ENCODE measurements at places on chromosomes 6 and 20. TPM values are rescaled to one million over a fixed set of nuclear protein-coding genes. Genes with fewer than 3 reads are reported as not detected.
A peak's percentile ranks its signal among the peaks of the same experiment; 100 is the strongest.

Gene PARD6B
- total RNA-seq, result 35.1 TPM

DNA sequence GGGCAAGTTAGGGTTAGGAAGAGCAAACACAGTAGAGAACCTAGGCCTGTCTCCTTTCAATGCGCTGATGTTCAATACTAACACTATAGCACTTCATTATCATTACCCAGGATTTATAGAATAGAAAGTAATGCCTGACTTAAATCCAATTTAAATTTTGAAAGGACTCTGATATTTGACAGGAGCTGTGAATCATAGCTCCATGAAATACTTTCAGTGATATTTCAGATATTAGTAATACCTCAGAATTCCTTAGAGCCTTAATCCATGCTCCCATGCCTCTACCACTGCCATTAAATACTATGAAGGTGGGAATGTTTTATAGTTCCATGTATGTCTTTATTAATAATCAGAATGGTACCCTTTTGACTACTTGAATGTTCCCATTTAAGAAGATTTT, 530.2 kb downstream of the BCKDHB start:
- no peak for DNase-seq

GRCh38 chr20:57372157-57372556, 19.0 kb upstream of the RBM38 start:
- DNase-seq, result no peak

- no peak for DNase-seq
Observed at GRCh38 chr6:113653275-113653674, 203.9 kb upstream of the MARCKS start.

DNA sequence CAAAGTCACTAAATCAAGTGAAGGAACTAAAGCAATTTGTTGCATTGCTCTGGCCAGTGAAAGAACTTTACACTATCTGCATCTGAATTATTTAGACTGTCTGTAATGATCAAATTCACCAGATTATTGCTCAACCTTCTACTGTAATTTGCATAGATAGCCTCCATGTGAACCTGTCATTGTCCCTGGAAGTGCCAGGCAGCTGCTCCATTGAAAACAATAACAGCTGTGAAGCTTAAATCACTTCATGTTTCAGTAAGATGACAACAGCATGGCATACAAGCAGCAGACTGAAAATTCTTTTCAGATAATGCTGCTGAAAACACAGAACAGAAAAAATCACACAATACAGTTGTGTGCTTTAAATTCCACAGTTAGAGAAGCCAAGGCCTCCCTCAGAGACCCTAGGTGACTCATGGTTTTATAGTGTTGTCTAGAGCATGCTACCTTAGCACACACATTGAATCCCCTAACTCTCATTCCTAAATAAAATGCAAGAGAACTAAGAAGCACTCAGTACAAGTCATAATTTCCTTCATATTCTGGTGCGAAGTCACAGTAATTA, 248.9 kb downstream of the TPBG start:
- no peak for DNase-seq

Gene TCF15
- total RNA-seq, result not detected

DNA sequence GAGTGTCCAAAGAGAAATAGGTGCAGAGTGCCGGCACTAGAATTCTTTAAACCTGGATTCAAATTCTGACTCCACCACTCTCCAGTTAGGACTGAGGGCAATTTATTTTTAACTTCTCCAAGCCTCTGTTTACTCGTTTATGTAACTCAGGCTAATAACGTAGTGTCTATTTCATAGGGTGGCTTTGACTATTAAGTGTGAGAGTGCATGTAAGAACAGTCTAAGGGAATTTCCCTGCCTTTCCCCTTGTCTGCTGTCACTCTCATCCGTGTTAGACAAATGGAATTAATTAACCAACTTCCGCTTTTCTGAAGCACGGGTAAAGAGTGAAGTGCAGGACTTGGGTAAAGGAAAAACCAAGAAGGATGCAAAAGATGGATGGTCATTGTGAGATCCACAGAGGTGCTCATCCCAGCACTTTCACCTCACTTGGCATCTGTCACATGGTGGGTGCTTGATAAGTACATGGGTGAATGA, 4.1 kb upstream of the ZKSCAN8 start:
- DNase-seq, result no peak

Gene SLC22A23
- 160 TPM for total RNA-seq

DNA sequence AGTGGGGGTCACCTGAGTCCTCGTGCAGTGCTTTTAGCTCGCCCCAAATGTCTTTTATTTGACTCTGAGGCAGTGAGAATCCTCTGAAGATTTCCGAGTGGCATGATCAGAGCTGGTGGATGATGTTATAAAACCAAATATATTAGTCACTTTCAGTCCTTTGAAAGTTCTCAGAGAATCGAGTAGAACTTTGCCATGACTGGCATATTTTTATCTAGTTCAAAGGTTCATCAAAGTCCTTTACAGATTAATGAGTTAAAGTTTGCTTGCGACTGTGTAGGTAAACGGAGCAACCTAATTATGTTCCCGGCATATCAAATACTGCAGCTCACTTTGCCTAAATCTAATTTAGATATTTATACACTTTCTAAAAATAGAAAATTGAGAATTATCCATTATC, 498.5 kb upstream of the NOX3 start:
- no peak for DNase-seq

Gene NCOA3
- 28.8 TPM for total RNA-seq

Gene DUSP15
- total RNA-seq, result 0.58 TPM

DNA sequence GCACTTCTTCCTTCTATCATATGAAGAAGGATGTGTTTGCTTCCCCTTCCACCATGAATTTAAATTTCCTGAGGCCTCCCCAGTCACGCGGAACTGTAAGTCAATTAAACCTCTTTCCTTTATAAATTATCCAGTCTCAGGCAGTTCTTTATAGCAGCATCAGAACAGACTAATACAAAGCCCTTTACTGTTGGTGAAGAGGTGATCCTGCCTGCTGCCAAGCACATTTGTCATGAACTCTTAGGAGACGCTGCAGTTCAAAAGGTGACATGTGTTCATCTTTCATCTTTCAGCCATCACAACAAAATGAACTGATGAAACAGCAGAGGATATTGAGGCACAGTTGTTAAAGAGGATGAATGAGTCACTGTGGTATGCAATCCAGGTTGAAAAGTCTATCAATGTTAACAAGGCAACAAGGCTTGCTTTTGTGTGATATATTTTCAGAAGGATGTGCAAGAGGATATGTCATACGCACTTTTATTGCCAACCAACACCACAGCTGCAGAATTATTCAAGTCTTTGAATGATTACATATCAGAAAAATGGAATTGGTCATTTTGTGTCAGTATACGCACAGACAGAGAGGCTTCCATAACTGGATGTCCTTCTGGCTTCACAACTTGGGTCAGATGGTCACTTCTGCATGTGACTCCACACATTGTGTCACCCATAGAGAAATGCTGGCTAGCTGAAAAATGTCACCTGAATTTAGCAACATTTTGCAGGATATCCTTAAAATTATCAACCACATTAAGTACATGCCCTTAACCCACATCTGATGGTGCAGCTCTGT, 52.4 kb upstream of the PLN start:
- DNase-seq, result no peak

DNA sequence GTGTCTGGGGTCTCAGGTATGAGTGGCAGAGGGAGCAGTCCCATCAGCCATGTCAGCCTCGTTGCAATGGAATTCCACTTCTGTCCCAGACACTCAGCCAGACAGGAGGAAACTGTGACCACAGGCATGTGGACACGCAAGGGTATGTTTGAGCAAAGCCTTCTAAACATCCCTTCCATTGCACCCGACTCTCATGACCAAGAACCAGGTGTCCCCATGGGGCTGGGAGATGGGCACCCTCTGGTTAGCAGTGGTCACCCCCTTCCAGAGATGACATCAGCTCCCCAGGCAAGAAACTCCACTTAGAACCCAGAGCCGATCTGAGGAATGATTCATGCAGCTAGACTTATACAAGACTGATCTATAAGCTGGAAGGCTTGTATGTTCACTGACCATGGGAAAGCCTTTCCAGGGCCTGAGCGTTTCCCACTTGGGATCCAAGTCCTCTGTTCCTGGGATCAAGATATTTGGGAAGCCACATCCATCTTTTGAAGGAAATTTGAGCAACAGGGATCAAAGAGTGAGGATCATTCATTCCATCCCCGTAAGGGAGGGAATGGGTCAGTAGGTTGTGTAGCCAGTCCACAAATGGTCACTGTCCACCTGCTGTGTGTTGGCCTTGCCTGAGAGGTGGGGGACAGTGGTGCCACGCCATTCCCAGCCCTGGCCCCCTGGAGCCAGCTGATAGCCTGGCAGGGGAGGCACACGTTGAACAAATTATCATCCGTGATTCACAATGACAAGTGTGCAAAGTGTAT, 3.9 kb upstream of the MRGBP start:
- no peak for DNase-seq

DNA sequence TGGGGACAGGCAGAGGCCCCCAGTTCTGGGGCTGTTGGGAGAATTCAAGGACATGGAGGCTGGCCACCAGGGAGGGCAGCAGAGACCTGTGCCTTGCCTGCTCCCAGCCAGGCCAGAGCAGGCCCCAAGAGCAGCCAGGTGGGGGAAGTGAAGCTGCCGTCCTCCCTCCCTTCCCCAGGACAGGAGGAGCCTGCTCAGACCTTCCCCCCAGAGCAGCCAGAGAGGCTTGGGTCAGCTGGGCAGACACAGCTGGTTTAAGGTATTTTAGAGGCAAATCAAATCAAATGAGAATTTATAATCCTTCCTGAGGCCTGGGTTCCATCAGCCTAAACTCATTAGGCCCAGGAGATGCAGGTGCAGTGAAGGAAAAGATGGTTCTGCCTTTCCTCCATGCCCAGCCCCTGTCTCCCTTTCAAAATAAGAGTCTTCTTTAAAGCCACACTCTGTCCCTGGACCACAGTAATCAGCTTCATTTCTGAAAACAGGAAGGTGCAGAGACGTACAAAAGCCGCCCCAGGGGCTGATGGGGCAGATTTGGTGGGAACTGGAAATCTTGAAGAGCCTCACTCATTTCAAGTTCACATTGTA, 21.7 kb downstream of the BMP7 start:
- no peak for DNase-seq

DNA sequence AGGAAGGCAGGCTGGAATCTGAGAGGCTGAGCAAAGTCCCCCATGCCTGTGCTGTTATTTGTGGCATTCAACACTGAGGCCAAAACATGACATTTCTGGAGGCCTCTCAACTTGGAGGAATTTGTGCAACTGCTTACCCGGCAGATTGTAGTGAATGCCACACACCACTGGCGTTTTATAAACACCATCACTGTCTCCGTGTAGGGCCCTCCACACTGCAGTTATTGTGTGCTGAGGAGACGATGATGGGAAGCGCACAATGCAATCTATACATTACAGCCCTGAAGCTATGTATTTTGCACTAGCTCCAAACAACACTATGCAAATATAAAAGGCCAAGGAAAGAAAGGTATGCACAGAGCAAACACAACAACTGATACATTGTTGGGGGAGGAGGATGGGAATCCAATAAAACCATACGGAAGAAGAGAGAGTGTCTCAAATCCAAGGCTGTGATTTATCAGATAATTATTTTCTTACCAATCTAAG, 106.5 kb downstream of the SMLR1 start:
- DNase-seq, result no peak

Gene CAP2
- 56.1 TPM for total RNA-seq

DNA sequence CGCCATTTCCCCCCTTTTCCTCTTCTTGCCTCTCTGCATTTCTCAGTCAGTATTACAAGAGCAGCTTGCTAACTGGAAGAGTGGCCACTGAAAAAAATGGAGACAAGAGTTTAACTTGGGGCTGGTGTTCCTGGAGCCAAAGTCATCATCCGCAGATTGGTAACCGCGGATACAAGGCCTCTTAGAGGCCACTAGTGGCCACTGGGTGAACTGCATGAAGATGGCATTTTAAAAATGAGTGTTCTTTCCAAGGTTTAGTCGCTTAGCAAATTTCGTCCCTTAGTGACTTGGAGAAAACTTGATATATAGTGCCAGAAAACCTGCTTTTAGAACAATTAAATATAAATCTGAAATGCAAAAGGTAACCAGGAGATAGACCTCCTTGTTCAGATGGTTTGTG, 4.8 kb downstream of the F13A1 start:
- peak; percentile 75 for DNase-seq

Gene DLGAP4
- total RNA-seq, result 66.3 TPM

GRCh38 chr6:160042788-160043301, 74.0 kb downstream of the IGF2R start:
- DNase-seq, result no peak

DNA sequence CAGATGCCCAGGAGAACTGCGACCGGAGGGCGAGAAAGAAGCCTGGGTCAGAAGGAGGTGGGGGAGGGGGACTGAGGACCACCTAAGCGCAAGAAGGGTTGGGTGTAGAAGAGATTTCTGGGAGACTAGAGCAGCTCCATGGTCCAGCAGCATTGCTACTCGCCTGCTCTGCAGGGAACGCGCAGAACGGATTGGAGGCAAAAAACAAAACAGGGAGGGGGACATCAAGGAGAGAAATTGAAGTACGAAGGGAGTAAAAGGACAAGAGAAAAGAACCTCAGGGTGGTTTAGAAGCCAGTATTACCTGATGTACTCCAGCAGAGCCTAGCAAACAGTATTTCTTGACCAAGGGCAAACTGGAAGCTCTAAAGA, 537 bp upstream of the GABBR1 start:
- no peak for DNase-seq

GRCh38 chr6:143517447-143517773, 5.9 kb upstream of the FUCA2 start:
- no peak for DNase-seq

DNA sequence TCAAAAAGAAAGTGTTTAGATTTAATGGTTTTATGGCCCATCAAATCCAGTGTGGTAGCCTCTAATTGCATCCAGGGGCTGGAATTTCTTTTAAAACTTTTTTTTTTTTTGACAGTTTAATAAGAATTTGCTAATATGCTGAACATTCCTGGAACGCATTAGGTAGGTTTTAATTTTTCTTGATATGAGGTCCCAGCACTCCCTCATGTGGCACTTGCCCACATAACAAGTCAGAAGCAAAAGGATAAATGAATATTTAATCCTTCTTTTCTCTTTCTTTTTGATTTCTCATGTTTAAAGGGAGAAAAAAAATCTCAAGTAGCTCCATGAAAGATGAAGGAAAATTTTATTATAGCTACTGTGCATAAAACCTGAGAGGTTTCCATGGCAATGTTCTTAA, 13.5 kb downstream of the HAO1 start:
- no peak for DNase-seq

DNA sequence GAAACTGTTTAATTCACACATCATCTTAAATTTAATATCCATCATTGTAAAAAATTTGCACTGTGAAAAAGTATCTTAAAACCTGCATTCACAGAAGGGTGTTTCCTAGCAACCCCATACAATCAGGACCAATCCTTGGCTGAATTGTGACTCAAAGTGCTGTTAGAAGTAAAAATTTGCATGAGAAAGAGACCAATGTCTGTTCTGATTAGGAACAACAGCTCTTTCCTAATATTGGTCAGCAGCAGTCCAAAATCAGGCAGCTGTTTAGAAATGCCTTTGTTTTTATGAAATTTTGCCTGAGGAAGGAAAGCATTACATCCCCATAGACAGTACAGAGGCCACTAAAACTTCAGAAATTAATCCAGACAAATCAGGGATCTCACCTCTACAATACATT, 987.0 kb downstream of the HACE1 start:
- DNase-seq, result no peak

Gene IL17F
- total RNA-seq, result not detected

Gene RCAN2
- 5.1 TPM for total RNA-seq

All from mucosa of descending colon (tissue), 3 donors.